ENCODE measurements at places on chromosomes 5 and 9. TPM values are rescaled to one million over a fixed set of nuclear protein-coding genes. Genes with fewer than 3 reads are reported as not detected.

The TMEM203 gene
- 83.9 TPM for total RNA-seq

GRCh38 chr5:121962958-121963357 is 1.2 kb downstream of the SRFBP1 start:
- no peak for DNase-seq

The HMHB1 gene
- not detected for total RNA-seq

DNA sequence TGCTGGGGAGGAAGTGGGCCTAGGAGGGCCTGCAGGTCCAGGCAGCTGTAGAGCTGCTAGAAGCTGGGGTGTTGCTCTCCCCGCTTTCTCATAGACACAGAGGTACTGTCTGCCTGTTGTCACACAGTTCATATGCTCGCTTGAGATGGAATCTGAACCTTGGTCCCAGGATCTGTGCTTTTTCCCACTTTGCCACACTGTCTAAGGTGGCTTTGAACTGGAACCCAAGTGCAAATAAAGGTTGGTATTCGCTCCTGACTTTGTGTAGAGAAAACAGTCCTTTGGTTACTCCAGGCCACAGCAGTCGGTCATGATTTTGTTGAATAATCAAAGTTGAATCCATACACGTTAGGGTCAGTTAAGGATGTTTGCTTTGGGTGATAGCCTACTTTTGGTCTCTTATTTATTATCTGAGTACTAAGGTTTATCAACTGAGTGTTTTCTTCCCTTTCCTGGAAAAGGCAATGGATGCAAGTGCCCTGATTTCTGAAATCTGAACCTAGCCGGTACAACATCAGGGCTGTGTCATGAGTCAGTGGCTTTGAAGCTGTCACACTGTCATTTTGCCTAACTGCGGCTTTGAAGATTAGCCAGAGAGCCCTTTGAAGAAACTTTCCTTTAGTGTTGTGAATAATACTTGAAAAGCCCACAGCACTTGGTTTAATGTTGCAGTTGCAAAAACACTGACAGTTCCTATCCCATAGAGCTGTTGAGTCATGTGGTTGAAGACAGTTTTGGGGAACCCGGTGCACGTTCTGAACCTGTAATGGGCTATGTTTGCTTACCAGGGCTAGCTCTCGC is 41.3 kb downstream of the HABP4 start:
- no peak for DNase-seq

Measured in Caki2 (cell line).